ENCODE measurements at places on chromosomes 4 and X.

GRCh38 chr4:178347111-178347510 lies 904.9 kb upstream of the AGA start:
- DNase-seq: no peak

GRCh38 chr4:87038837-87039615 lies 104.2 kb downstream of the AFF1 start:
- DNase-seq: no peak

DNA sequence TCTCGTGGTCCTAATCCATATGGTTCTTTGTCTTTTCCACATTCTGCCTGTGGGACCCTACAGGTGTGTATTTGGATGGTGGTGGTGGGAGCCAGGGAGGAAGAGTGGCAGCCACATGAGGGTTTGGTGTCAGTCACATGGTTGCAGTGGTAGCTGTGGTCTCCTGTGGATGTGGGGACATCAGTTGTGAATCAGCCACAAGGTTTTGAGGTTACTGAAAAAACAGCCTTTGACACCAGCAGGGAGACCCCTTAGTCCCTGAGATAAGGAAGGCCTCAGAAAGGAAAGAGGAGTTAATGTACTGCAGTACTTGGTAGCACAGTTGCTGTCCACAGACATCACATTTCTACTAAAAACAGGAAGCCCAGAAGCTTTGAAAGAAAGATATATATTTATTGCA lies 15.8 kb upstream of the GAGE10 start:
- no peak for DNase-seq

DNA sequence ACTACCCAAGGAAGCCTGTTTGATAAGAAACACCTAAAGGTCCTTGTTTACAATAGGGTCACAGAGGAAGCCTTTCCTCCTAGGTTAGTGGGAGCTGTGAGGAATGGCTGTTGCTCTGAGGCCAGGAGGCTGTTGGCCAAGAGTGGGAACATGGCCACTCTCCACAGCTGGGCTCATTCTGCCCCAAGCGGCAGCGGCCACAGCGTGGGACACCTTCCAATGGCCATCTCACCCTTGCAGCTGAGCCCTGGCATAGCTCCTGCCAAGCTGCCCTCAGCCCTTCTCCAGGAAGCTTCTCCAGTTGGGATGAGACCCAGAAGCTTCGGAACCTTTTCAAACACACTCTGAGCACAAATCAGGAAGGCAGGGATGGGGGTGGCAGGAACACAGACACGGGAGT lies 111.8 kb upstream of the MAP3K15 start:
- DNase-seq: no peak

DNA sequence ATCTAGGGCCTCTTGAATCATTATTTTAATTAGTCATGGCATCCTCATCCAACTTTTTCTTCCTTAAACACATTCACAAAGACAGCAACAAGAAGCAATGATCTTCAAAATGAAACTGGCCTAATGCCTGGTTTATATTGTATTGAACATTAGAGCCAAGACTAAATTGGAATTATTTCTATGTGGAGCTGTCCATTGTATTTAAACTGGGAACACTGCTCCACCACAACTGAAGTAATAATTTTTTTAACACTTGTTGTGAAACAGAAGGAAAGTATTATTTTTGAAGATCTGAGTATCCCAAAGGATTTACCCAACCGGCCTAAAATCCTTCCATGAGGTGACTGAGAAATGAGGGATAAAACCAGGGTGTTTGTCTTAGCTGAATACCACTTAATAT lies 6.9 kb downstream of the GABRB1 start:
- DNase-seq: no peak

GRCh38 chr4:152161676-152162330 lies 374.1 kb downstream of the FBXW7 start:
- no peak for DNase-seq

GRCh38 chr4:1235381-1236102 lies 13.4 kb downstream of the CTBP1 start:
- no peak for DNase-seq

GRCh38 chr4:55491486-55491885 lies 55.2 kb downstream of the CLOCK start:
- DNase-seq: no peak

GRCh38 chr4:93996895-93997294 lies 168.3 kb downstream of the ATOH1 start:
- DNase-seq: no peak

GRCh38 chrX:50067435-50068284 lies 133.1 kb downstream of the AKAP4 start:
- DNase-seq: no peak

DNA sequence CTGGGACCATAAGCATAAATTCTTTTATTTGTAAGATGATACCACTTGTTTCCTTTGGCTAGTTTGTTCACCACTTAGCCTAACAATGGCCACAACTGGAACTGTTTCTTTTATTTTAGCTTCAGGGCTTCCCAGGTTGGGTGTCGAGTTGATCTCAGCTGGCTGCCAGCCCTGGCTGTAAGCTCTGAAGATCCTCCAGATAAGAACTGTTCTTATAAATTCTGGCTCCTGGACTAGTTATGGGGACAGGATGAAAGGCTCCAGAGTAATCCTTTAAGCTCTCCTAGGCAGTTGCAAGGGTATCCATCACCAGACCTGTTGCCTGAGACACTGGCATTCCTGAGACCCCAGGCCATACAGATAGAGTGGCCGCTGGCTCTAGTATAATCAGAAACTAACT lies 129.4 kb upstream of the ACSL4 start:
- no peak for DNase-seq

- no peak for DNase-seq
These were observed 223.0 kb downstream of the SOWAHB start for GRCh38 chr4:76674983-76675382.

DNA sequence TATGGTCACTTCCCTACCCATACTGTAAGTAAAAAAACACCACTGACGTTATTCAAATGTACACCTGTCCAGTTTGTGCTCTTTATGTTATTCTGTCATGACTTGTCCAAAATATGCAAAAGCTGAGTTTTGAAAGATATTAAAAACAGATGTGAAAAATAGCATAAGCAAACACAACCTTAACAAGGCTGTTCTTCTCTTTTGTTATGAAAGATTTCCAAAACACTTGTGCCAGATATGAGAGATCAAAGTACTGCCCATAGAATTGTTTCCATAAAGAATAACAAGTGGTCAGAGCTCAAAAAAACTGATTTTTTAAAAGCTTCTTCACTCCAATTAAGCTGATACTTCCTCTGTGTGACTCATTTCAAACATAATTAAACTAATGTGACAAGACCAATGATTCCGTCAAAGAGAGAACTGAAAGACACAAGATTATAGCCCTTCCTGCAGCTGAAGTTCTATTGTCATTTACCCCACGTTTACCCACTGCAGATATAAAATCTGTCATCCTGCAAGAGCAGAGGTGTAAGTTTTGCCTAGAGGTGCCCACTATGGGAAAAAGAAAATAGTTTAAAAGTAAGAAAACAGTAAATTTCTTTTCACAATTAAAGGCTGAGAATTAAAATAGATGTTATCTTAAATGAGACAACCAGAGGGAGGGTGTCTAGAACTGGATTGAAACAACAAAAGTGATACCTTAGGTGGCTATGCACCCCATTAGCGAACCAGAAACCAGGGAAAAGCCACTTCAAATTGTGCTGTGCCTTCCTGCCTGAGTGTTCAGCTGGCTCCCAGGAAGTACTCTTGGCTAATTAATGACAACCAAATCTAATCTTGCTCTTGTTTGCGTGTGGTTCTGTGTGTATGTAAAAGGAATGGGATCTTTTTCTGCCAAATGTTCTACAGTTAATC lies 30.1 kb downstream of the RASSF6 start:
- DNase-seq: no peak

DNA sequence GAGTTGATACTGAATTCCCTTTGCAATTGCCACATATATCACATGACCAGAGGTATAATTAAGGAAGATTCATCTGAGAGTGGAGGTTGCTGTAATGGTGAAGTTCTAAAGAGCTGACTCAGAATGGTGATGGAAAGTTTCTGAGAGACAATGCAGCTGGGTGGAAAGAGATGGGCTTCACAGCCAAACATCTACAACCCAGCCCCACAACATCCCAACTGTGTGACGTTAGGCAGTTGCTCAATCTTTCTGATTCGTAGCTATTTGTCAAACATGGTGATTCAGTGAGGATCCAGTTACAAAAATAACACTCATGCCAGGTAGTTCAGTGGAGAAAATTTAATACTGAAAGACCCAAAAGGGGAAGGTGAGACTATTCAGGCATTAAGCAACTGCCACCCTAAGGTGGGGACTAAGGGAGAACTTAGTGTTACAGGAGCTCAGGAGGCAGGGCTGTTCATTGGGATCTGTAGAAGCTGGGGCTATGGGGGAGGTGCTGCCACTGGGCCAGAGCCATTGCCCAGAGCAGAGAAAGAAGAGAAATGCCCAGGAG lies 6.9 kb upstream of the AFF1 start:
- DNase-seq: no peak

DNA sequence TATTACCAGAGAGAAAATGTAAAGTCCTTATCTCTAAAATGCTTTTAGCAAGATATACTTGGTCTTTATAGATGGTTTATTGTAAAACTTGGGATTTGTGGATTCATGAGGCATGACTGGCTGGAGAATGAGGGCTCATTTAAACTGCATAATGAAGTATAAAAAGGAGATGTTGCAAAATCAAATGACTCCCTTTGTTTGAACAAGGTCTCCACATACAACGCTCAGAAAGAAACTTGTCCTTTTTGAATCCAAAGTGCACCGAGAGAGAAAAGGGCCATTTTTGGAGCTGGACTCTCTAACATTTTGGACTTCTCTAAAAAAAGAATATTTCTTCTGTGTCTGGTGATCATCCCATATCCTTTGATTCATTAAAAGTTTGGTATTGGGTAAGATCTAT lies 7.7 kb upstream of the EIF1AX start:
- DNase-seq: no peak

DNA sequence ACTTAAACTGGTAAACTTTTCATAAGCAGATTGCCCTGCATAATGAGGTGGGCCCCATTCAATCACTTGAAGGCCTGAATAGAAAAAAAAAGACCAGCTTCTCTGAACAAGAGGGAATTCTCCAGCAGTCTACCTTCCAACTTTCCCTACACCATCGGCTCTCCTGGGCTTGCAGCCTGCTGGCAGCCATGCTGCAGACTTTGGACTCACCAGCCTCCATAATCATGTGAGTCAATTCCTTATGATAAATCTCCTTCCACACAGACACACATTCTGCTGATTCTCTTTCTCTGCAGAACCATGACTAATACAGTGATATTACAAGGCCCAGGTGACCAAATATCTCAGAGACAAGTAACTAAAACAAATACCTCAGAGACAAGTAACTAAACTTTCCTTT lies 113.8 kb upstream of the WDR17 start:
- no peak for DNase-seq

DNA sequence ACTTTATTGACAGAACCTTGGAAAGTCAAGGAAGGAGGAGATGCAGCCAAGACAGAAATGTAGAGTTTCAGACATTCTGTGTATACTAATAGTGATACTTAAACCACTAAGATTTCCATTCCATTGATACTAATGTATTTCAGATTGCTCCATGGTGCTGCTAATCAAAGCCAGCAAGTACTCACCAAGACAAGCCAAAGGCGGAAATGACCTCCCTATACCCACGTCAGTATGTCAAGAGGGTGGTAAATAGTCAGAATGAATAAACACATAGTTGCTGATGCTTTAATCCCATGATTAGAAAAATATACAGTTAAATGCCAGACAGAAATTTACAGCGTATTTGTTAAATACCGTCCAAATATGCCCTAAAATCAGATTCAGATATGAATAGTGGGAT lies 417.8 kb upstream of the INTU start:
- no peak for DNase-seq

- DNase-seq: no peak
These were observed 124.9 kb downstream of the IRF2 start for GRCh38 chr4:184349283-184350039.

- DNase-seq: no peak
These were observed 194.7 kb downstream of the OPHN1 start for GRCh38 chrX:68238568-68238967.

GRCh38 chrX:108036298-108036973 lies 8.4 kb upstream of the VSIG1 start:
- DNase-seq: no peak

DNA sequence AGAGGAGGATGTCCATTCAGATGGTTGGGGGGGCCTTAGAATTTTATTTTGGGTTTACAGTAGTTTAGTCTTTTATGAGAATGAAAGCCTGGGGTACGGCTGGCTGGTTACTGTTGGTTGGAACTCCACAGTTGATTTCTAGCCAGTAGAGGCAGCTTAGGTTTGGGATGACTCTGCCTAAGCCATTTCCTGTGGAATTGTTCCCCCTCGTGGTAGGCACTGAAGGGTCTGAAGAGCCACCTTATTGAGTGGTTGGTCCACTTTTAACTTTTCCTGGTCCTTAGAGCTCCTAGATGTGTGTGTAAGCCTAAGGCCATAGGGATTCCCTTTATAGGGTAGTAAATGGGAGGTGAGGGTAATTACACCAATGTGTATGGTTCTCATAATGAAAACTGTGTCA lies 19.7 kb downstream of the SPIN3 start:
- no peak for DNase-seq

DNA sequence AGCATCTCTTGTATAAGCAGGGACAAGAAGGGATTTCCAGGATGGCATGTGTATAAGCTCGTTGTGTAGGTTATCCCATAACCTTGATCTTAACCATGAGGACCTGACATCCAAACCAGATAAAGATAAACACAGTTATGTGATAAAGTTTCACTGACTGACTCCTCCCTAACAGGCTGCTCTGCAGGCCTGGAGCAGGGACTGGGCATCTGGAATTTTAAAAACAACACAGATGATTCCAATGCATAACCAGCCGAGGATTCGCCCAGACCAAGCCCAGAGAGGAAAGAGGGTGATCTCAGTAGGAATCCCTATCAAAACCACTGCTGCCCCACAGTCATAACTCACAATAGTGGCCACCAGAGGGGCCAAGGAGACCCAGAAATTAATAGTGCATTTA lies 22.7 kb downstream of the KLF3 start:
- no peak for DNase-seq

GRCh38 chr4:89064848-89065247 lies 7.9 kb upstream of the FAM13A start:
- no peak for DNase-seq

GRCh38 chrX:99722094-99722493 lies 688.0 kb downstream of the PCDH19 start:
- DNase-seq: no peak

DNA sequence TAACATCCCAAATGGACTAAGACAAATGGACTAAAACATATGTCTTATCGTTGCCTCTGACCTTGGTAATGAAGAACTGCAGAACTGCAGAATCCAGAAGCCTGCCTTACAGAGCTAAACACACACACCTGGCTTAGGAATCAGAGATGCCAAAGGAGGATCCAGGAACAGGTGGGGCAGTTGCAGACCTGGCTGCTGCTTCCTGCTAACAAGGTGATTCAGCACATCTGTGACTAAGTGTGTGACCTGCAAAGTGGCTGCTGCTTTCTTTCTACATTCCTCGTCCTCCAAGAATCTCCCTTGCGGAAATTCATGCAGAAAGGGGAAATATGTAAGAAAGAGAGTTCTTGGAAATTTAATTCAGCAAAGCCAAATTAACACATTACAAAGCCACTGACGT lies 96.8 kb upstream of the NLGN4X start:
- DNase-seq: no peak

Measured in stimulated activated CD4-positive, alpha-beta T cell treated with anti-CD3 and anti-CD28 coated beads, TNF-alpha, amount 100 ng/mL, for 24 hours (primary cell).